Muscle of arm (tissue), 14 donors: ENCODE measurements at places on chromosomes 6 and 20.
A peak's percentile ranks its signal among the peaks of the same experiment; 100 is the strongest.

- no peak for DNase-seq
Measured at GRCh38 chr6:155455766-155456165, at the start of gene NOX3. Gene NOX3 (minus strand): TSS chr6:155455839. CDS start chr6:155455800, 39 bp downstream.

DNA sequence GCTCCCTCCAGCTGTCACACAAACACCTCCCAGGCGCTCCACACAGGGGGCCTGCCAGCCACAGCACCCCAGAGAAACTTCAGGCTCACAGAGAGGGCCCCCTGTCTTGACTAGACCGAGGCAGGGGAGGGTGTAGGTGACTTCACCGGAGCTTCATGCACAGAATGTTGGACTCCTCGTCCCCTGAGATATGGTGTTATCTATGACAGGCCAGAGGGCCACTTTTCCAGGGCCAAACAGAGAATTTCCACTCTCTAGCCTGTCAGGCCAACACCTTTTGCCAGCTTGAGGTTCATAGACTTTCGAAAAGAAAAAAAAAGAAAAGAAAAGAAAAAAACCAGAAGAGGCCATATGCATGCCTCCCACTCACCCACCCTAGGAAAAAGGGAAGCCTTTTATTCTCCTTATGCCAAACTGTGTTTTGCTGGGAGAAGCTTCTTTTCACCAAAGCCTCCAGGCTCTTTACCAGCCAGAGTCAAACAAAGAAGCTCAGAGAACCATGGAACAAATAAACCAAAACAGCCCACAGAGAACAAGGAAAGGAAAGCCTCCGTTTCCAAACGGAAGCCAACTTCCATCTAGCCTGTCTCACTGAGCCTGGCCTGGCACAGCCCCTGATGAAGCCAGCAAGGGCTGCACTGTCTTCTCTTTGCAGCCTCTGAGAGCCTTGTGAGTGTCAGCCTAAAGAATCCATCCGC, 313.2 kb upstream of the JARID2 start:
- no peak for DNase-seq

- DNase-seq = no peak
Measured at GRCh38 chr20:37484331-37484730, 36.7 kb upstream of the NNAT start.

- no peak for DNase-seq
Measured at GRCh38 chr6:134817448-134817847, 132.5 kb downstream of the ALDH8A1 start.

DNA sequence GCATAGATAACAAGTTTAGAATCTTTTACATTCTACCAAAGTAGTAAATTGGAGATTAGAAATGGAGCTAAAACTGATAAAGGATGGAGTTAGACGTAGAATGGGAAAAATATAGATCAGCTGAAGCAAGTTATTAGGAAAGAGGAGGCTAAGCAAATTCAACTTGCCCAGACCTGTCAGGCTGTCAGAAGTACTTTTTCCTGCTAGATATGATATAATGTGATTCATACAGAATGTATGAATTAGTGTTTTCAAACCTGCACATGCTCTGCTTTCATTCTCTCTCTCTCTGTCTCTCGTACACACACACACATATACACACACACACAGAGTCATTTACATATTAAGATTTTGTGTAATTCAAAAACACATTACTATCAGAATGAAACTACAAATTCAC, 133.2 kb upstream of the HDGFL1 start:
- DNase-seq = no peak

GRCh38 chr20:17570347-17571152, 675 bp downstream of the DSTN start:
- peak; percentile 65 for DNase-seq

- no peak for DNase-seq
Measured at GRCh38 chr6:71028236-71028876, 71.5 kb upstream of the B3GAT2 start.

DNA sequence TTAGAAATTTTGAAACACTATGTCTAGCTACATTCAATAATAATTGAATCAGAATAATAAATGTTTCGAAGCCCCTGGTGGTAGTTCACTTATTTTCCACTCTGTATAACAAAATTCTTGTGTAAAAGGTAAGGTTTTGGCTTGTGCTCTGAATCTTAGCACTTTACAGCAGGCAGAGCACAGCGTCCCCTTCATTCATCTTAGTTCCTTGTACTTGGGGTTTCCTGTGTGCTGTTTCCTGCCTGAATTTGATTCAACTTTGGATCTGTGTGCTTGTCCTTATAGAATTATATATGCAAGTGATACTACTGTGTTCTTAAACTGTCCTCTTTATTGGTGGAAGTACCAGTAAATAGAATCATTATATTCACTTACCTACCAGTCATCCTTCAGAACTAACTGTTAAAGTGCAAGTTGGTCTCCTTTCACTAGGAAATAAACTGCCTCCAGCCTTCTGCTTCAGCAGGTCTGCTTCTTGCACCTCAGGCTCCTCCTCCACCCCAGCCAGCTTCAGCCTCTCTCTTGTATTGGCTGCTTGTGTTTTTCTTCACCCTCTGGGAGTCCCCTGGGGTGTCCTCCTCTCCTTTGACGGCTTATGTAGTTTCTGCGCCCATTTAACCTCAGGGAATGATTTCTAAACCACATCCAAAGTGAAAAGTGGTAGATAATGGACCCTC, 28.8 kb upstream of the TULP4 start:
- no peak for DNase-seq

- DNase-seq = no peak
Measured at GRCh38 chr6:14863902-14864850, 381.7 kb upstream of the JARID2 start.

- no peak for DNase-seq
Measured at GRCh38 chr6:38720295-38720694, 5.2 kb downstream of the DNAH8 start.

- no peak for DNase-seq
Measured at GRCh38 chr6:167712731-167713475, 113.8 kb upstream of the AFDN start.

DNA sequence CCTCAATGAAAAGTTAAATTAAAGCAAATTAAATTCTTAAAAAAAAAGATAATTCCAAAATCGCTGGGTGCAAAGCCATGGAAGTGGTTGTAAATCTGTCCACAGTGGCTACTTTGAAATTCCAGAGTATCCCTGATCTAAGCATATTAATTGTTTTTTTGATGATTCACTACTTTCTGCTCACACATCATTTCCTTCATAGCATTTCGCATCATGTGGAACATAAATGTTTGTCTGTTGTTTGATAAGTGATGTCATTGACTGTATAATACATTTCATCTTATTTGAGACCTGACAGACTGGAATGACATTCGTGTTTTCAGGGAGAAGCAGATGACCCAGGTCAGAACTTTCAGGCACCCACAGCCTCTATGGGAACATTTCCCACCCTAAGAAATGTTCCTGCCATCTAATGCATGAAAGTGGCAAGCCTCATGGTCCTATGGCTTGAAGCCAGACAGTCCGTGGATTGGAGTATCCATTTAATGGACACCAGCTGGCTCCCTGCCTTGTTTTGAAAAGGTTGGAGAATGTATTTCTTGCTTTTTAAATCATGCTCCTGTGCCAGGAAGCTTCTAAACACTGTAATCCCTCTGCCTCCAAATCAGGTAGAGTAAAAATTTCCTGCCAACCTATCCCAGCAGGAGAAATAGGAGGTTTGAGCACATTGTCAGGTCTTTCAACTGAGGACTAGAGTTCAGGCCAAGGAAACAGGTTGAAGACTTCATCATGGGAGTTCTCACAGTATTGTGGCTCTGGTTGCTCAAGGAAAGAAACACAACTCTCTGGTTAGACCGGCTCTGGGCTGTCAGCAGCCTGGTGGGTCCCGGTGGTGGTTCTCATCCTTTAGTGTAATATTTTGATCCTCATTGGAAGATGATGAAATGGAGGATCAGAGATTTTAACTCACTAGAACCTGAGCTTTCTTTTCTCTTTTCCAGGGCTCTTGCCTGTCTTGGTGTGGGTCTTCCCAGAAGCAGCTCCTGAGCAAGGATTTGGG, 157.9 kb downstream of the SLC24A3 start:
- no peak for DNase-seq

- DNase-seq = no peak
Measured at GRCh38 chr20:43910564-43910963, 4.1 kb upstream of the TOX2 start.

GRCh38 chr6:149209871-149210775, 107.4 kb upstream of the TAB2 start:
- no peak for DNase-seq

DNA sequence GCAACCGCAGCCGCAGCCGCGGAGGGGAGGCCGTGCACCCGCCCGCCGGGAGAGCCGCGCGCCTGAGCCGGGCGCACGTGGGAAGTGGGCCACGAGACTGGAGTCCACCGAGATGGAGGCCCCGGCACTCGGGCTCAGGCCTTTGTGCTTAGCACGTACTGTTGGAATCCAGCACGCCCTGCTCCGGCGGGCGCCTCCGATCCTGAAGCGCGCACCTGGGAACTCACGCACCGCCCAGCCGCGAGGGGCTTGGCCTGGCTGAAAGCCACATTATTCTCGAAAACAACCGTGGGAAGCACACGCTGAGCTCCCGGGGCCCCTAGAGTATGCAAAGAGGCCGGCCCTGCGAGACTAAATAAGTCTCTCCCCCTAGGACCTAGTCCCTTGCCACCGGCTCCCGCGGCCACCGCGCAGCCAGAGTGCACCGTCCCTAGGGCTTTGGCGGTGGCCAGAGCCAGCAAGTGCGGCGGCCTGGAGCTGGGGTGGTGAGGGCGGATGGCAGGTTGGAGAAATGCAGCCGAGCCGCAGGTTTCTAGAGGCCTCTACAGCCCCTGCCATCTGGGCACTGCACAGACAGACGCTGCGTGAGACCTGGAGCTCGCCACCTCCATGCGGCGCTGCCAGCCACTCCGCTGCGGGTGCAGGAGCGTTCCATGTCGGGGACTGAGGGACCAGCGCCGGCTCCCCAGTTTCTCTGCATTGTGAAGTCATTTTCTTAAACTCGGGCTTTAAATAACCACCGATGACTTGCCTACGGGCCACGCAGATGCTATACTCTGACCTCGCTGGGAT, 42.0 kb upstream of the LY86 start:
- peak; percentile 28 for DNase-seq

DNA sequence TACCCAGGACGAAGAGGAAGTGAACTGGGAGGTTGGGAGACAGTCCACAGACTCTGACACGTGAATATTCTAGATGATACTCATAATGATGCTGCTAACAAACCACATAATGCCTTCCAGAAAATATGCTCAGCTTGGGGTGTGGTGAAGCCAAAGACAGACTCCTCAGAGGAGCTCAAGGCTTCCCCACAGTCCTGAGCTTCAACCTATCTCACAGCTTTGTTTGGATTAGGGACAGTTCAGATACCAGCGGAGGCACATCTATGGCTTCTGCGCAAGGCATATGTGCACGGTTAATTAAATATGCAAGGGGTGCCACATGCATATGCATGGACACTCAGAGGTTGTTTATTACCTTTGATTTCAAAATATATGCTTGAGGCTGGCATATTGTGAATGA, 30.7 kb upstream of the MYLIP start:
- DNase-seq = no peak

- no peak for DNase-seq
Measured at GRCh38 chr6:3648724-3649123, 102.8 kb downstream of the PXDC1 start.

DNA sequence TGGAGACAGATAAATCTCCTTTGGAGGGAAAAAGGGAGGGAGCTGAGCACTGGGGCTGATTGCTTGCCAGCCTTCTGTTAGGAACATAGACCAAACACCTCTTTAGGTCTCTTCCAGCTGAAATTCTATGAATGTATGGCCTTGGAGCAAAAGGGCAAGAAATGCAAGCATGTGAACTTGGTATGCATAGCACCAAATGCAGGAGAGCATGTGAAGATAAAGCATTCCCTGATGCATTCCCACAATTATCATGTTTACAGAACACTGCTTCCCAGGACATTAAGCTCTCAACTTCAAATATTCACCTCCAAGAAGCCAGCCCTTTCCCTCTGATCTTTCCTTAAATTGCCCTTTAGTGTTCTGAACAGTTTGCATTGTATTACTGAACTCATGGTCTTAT, 15.6 kb downstream of the RIPOR2 start:
- no peak for DNase-seq

DNA sequence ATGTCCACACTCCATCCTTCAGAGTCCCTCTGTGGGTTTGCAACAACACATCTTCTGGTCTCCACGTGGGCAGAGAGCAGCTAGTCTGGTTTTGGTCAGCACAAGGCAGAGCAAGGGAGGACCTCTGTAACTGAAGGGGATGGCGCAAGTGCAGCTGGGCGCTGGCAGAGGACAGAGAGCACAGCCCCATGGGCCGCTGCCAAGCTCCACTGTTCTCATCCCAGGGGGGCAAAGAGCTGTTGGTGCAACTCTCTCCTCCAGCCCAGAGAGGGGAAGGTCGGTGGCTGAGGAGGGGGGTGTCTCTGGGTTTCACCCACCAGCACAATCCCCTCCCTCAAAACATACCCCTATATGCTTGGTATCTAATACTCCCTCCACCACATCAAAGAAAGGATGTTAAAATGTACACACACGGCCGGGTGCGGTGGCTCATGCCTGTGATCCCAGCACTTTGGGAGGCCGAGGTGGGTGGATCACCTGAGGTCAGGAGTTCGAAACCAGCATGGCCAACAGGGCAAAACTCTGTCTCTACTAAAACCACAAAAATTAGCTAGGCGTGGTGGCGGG, 9.1 kb downstream of the ATP9A start:
- DNase-seq = no peak

GRCh38 chr6:47440719-47441118, 36.9 kb upstream of the CD2AP start:
- no peak for DNase-seq

DNA sequence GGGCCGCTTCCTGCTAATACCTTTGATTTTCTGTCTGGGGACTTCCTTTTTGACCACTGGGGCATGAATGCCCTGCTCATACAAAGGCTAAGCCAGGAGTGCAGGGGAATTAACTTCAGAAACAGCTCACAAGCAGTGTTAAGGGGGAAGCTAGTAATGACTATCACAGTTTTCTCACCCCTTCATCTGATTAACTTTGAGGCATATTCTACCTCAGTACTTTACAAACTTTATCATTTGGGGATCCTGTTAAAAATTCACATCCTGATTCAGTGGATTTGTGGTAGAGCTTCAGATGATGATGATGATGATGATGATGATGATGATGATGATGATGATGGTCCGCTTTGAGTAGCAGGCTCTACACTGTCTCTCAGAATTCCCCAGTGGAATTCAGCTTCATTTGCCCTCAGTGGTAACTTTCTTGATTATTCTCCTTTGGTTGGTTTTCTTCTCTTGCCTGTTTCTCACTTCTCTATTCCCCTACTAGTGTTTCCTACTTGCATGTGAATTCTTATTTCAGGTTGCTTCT, 78.4 kb upstream of the TMEM170B start:
- DNase-seq = no peak
